ENCODE measurements at places on chromosomes 5 and 9. TPM values are rescaled to one million over a fixed set of nuclear protein-coding genes. Genes with fewer than 3 reads are reported as not detected.

The SHISAL2B gene
- not detected for polyA plus RNA-seq

The LRRC70 gene
- 0.60 TPM for polyA plus RNA-seq

The CLK4 gene
- polyA plus RNA-seq = 14.5 TPM

The FCN2 gene
- polyA plus RNA-seq = not detected

The KCTD16 gene
- polyA plus RNA-seq = not detected

The HRCT1 gene
- not detected for polyA plus RNA-seq

The DMRT1 gene
- not detected for polyA plus RNA-seq

The QRFP gene
- not detected for polyA plus RNA-seq

The STOM gene
- polyA plus RNA-seq = 19.5 TPM

The BAAT gene
- polyA plus RNA-seq = not detected

The ANKRD31 gene
- 0.58 TPM for polyA plus RNA-seq

The SLC6A7 gene
- not detected for polyA plus RNA-seq

The EPB41L4A gene
- 2.9 TPM for polyA plus RNA-seq

The PCDHA1 gene
- not detected for polyA plus RNA-seq

The PAXX gene
- 112 TPM for polyA plus RNA-seq

The TOR4A gene
- polyA plus RNA-seq = 0.15 TPM

The FBP2 gene
- polyA plus RNA-seq = not detected

The ANXA2R gene
- polyA plus RNA-seq = 69.8 TPM

The C8G gene
- 1.6 TPM for polyA plus RNA-seq

The SHOC1 gene
- polyA plus RNA-seq = not detected

The CCDC152 gene
- 4.0 TPM for polyA plus RNA-seq

The CAMSAP1 gene
- polyA plus RNA-seq = 1.1 TPM

The PJA2 gene
- polyA plus RNA-seq = 46.0 TPM

The FCN1 gene
- polyA plus RNA-seq = 3.1 TPM

The IL9 gene
- not detected for polyA plus RNA-seq

The CARTPT gene
- not detected for polyA plus RNA-seq

The AQP3 gene
- 166 TPM for polyA plus RNA-seq

The RAB3C gene
- not detected for polyA plus RNA-seq

The GRAMD2B gene
- polyA plus RNA-seq = 7.1 TPM

The GFI1B gene
- not detected for polyA plus RNA-seq

The IL31RA gene
- not detected for polyA plus RNA-seq

The IL17B gene
- not detected for polyA plus RNA-seq

The RHOBTB3 gene
- polyA plus RNA-seq = 2.9 TPM

The ADAMTSL2 gene
- not detected for polyA plus RNA-seq
